Activated CD4-positive, alpha-beta T cell treated with anti-CD3 and anti-CD28 coated beads, Interleukin-10, Interleukin-2, amounts not matched to agents 100 ng/mL and 50 ng/mL, durations not matched to agents 16 hours and 8 hours (primary cell): ENCODE measurements at places on chromosomes 16 and 17.

- DNase-seq = no peak
Measured at GRCh38 chr17:61443475-61443882, 8.7 kb upstream of the TBX4 start.

GRCh38 chr17:15171167-15172047 lies 93.7 kb downstream of the PMP22 start:
- peak; percentile 49 for DNase-seq

- DNase-seq = no peak
Measured at GRCh38 chr17:68849673-68850610, 105.2 kb downstream of the ABCA8 start.

GRCh38 chr16:84065536-84066132 lies 23.0 kb upstream of the SLC38A8 start:
- peak; percentile 43 for DNase-seq

- no peak for DNase-seq
Measured at GRCh38 chr16:80265624-80266306, 275.0 kb upstream of the DYNLRB2 start.

DNA sequence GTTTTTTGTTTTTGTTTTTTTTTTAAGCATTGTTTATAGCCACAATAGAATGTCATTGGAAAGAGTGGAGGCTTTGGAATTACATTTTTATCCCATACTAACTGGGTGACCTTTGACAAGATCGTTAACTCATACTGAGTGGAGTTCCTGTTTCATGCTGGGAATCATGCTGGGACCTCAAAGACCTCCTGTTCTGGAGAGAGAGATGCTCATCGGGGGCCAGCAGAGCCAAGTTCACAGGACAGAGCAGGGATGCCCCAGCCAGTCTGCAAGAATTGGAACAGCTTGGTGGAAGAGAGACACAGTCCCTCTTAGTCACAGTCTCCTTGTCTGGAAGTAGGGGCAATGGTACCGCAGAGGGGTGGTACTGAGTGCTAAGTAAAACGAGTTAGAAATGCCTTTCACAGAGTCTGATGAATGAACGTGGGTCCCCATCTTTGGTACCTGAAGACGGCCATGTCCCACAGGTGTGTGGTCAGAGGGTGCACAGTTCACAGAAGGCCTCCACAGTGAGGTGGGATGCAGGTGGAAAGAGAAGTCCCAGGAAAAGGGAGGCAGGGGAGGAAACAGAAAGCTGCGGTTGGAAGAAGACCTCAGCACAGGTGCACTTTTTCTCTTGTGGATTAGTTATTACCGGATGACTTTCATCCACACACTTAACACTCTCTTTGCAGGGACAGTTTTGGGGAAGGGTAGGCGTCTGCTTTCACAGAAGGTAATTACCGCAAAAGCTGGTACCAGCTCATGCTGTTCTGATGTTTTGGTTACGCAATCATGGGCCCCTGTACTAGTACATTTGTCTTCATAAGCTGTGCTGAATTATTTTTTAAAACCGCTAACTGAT lies 147.8 kb downstream of the PRKCA start:
- no peak for DNase-seq

GRCh38 chr17:57898487-57899311 lies 48.9 kb upstream of the MRPS23 start:
- no peak for DNase-seq

GRCh38 chr17:79008666-79009387 lies 737 bp downstream of the CANT1 start:
- DNase-seq = no peak

DNA sequence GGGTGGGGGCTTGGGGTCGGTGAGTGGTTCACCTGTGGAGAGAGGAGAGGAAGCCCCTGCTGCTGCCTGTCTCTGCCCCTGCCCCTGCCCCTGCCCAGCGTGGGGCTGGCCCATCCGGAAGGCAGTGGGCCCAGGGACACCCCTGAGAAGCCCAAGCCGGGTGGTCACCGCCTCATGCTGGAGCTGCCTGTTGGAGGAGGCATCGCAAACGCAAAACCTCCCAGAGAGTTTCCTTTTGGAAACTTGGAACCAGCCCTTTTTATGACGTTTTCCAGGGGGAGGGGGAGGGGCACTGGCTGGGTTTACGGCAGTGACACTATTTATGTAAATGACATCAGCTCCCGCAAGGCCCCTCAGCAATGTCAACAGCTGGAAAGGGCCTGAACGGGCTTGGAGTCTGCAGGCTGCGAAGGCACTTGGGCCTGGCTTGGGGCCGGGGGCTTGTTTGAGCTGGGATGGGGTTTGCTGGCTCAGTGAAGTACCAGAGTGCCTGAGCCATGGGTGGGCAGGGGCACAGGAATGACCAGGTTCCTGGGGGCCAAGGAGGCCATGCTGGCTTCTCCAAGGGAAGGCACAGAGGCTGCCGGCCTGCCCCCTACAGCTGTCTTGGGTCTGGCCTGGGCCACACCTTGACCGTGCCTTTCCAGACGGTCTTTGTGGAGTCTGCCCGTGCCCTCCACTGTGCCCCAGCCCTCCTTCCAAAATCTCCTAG lies 219.5 kb downstream of the NTN1 start:
- DNase-seq = no peak

- no peak for DNase-seq
Measured at GRCh38 chr16:30186444-30186781, 3.0 kb downstream of the CORO1A start.
